GM06990 (cell line): ENCODE measurements at places on chromosomes 4 and X.
A peak's percentile ranks its signal among the peaks of the same experiment; 100 is the strongest.

GRCh38 chr4:88029556-88029955, 22.1 kb downstream of the PKD2 start:
- no peak for DNase-seq

DNA sequence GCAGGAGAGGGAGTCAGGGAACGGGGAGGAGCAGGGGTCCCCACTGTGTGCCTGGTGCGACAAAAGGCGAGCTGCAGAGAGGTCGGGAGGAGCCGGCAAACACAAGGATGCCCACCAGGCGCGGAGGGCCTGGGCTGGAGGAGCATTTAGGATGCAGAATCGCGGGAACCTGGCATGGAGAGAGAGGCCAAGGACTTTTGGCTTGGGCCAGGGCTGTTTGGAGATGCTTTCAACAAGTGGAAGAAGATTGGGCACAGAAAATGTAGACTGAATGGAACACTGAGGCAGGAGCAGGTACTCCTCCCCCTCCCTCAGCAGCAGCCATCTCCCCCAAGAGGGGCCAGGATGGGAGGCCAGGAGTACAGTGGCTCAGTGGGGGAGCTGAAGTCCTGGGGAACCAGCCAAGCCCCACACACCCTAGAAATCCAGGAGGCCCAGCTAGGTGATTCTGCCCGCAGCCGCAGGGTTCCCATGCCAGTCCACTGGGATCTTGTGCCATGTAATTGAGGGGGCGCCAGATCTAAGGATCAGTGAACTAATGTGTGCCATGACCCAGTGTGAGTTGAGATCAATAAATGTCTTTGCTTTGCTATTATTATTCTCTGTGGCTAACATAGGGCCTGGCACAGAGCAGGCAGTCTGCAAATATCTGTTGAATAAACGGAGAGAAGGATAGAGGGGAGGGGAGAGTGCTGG, 1.1 kb upstream of the ABLIM2 start:
- no peak for DNase-seq

GRCh38 chr4:134425756-134426155, 224.2 kb upstream of the PABPC4L start:
- no peak for DNase-seq

DNA sequence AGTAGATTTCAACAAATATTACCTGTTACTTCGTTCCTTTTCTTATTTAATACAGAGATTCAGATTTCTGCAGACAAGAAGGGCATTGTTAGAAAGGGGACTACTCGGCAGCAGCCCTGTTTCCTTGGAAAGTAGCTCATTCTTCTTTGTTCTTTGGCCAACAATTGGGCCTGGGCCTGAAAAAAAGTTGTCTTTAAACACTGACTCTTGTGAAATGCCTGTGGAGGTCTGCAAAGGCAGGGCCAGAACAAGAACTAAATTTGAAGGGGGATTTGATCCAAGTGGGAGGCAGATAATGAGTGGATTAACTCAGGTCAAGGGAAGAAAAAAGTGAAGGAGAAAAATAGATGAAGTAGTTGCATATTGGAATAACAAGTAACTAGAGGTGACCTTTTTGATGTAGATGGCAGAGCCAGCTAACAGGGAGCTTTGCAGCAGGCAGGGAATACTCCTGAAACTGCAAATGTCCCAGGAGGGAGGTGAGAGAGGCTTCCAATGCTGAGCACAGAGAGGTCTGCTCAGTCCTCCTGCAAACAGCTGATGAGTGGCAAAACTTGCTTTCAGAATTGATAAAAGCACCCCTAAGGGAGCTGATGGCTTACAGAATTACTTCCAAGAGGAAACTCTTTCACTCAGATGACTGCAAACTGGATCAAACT, 393.2 kb upstream of the HS3ST1 start:
- no peak for DNase-seq

DNA sequence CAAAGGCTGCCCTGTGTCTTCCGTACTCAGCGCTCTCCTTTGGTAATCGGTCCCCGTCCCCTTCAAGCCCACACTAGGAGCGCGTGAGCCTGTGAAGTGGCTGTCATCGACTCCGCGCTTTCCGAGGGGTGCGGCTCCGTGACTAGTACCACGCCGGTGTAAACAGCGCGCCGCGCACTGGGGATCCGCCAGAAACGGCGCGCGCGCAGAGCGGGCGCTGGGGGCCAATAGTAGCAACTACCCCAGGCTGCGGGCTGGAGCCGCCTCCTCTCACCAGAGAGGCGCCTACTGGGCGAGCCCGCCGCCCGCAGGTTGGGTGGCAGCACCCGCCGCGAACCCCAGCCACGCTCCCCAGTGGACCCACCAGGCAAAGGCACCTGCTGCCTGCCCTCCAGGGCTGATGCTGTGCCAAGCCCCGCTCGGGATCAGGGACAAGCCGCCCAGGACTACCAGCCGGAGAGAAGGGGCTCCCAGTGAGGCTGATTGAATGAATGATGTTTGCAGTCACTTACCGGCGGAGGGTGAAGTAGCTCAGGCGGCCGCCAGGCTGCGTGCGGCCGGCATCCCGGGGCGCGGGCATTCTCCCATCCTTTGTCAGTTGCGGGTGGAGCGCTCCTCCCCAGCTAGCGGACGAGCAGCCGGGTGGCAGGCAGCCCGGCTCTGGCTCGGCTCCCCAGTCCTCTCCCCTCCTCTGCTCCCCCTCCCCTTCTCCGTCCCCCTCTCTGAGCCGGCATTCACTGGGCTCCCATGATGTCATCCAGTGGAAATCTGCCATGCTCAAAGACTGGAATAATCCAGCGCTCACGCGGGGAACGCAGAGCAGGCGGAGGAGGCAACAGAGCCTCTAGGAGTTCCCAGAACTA, 370.3 kb upstream of the SMIM31 start:
- no peak for DNase-seq

DNA sequence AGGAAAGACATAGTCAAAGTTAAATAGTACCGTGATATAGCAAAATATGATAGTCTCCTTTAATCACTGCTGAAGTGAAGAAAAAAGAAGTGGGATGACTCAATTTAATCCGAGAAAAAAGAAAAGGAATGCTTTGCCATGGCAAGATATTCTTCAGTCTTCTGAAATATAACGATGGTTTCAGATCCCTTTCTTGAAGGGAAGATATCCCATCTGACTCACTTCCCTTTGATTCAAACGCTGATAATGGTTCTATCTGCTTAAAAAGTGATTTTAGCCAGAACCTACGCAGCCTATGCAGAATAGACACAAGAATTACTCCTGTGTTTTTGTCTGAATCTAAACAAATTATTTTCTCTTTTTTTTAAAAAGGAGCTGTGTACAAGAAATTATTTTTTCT, 68.1 kb upstream of the FTHL17 start:
- no peak for DNase-seq

GRCh38 chr4:27276307-27277073, 415.8 kb downstream of the STIM2 start:
- no peak for DNase-seq

- no peak for DNase-seq
Measured at GRCh38 chr4:174201871-174202270, 81.6 kb downstream of the FBXO8 start.

- DNase-seq: peak; percentile 63
Measured at GRCh38 chrX:46903458-46904242, 8.6 kb upstream of the JADE3 start.

DNA sequence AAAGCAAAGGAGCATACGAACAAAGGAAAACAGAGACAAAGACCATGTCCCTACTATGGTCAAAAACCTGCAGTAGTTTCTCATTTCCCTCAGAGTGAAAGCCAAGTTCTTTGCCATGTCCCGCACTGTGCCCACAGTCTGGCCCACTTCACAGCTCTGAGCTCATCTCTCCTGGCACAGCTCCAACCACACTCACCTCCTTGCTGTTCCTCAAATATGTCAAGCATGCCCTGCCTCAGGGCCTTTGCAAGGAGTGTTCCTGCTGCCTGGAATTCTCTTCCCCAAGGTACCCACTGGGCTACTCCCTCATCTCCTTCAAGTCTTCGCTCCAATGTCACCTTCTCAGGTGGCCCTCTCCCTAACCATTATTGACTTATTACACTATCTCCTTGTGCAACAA, 72.1 kb downstream of the COX18 start:
- no peak for DNase-seq

DNA sequence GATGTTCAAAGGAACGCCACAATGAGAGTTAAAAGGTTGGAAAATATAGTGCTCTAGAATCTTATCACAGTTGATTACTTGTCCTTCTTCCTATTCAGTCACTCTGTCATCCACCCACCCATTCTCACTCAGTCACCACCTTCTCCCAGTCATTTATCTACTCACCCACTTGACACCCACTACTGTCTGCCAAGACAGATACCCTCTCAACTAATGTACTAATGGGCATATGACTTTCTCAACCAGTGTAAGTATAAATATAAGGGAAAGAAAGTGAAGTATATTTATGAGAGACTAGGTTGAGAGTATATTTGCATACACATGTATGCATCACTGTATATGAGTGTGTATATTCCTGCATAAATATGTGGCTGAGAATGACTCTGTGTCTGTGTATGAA, 20.0 kb downstream of the MID2 start:
- DNase-seq: no peak
